Hypothalamus (tissue), 51 donors: ENCODE measurements at places on chromosomes 5 and 9.

GRCh38 chr5:122759241-122760070, 15.4 kb upstream of the SNX2 start:
- DNase-seq = no peak

GRCh38 chr5:173823274-173823644, 64.9 kb upstream of the CPEB4 start:
- no peak for DNase-seq

GRCh38 chr5:96963267-96963666, 27.4 kb downstream of the LNPEP start:
- no peak for DNase-seq

- no peak for DNase-seq
Measured at GRCh38 chr9:98178874-98179850, 13.3 kb downstream of the CORO2A start.

GRCh38 chr9:103734471-103734870, 359.6 kb upstream of the SMC2 start:
- DNase-seq = no peak

- DNase-seq = no peak
Measured at GRCh38 chr9:123604861-123605260, 248.9 kb downstream of the CRB2 start.

DNA sequence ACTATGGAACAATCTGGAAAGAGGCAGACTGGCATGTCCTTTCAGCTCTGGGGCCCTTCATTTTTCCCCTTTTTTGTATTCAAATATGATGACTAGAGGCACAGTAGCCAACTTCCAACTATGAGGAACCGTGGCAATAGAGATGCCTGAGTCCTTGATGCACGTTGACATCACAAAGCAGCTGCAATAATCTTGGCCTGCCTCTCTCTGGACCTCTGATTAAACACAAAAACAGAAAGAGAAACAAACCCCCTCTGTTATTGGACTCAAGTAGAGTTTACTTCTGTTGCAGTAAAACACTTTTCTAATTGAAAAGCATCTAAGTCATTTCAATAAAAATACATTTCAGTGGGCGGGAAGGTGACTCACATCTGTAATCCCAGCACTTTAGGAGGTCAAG, 122.2 kb upstream of the GRAMD2B start:
- DNase-seq = no peak

GRCh38 chr5:180970875-180971274, 17.8 kb upstream of the BTNL3 start:
- DNase-seq = no peak

- DNase-seq = no peak
Measured at GRCh38 chr5:115796656-115797055, 19.8 kb downstream of the CDO1 start.

DNA sequence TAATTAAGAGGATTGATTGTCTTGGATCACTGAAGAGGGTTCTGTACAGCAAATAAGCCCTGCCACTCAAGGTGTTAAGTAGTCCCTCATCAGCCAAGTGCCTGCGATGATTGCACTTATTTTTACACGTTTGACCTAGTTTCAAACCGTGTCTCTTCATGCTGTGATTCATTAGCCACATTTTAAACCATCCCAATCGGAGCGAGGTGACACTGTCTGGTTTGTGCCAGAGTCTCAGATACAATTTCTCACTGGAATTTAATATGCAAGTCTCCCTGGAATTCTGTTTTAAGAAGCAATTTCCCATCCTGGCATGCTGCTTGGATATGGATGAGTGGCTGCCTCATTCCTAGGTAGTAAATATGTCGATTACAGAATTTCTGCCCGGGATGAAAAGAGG, 1.6 kb downstream of the INSYN2B start:
- DNase-seq = no peak

GRCh38 chr9:13575558-13575957, 296.1 kb upstream of the MPDZ start:
- DNase-seq = no peak

GRCh38 chr5:103435136-103435889, 127.3 kb downstream of the NUDT12 start:
- no peak for DNase-seq

DNA sequence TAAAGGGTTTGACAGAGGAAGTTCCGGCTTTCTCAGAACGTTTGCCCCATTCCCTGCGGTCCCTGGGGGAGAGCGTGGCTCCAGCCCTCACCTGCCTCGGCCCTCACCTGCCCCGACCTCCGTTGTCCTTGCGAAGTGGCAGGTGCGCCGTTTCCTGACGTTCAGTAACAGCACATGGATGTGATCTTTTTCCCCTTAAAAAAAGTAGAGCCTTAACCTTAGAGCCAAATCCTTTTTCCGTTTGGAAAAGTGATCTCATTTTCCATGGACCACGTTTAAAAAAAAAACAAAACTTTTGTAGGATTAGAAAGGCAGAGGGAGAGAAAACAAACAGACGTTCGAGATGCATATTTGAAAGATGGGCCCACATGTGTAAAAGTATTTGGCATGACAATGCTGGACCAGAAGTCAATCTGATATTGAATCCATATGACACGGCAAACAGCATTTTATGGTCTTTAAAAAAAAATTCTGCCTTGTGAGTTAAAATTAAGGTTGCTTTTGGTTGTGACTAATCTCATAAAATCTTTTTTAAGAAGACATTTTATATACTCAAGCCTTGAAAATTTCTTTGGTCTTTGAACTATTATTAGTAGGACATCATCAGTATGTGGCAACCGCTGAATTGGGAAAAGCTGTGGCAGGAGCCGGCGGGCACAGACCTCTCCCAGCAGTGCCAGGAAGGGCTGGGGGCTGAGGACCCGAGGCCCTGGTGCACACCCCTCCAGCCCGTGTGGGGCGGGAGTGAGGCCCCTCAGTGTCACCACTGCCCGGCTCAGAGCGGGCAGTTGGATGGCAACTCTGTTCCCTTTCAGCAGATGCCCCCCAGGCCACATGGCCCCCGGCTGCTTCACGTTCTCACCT, 42.5 kb upstream of the EXOC3 start:
- no peak for DNase-seq

DNA sequence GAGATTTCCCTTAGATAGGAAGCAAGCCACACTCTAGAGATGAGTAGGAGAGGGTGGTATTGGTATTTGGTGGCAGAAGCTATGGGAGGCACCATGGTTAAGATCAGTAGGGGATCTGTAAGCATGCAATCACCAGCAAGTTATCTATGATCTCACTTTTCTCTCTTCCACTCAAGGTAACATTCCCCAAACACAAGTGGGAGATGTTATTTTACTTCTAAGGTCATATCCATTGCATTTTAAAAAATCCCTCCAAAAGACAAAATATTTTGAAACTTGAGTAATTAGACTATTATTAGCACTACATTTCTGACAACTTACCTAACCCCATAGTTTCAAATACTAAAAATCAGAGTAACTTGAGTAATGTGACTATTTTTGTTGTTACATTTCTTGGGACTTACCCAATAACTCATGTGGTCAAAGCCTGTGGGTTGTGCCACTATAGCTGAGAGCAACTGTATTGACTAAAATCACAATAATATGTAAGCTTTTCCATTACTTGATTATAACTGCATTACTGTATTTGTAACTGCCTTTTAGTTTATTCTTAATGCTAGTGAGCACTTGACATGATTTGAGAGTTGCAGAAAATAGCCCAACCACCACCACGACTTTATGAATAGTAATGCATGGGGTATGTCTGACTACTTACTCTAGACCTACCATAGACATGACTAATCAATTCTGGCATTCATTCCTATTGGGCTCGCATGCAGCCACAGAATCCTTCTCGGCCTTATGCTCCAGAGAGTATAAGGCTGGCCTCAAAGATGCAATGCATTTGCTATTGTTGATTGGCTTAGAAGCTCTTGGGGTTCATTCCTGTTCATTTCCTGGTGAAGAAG, 264.7 kb downstream of the TRIM32 start:
- DNase-seq = no peak

DNA sequence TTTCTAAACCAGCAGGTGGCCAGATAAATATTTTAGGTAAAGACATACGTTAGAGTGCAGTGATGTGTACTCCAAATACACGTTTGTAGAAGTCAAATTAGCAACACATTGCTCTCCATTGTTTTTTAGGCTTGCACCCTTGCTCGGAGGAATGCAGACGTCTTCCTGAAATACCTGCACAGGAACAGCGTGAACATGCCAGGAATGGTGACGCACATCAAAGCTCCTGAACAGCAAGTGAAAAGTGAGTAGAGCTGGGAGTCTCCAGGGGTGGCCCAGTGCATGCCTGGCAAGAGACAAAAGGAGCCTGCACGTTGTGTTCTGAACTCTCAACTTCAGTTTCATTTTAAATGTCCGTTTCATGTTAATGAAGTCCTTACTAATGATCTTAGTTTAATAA, 207.5 kb upstream of the OTULINL start:
- DNase-seq = no peak

DNA sequence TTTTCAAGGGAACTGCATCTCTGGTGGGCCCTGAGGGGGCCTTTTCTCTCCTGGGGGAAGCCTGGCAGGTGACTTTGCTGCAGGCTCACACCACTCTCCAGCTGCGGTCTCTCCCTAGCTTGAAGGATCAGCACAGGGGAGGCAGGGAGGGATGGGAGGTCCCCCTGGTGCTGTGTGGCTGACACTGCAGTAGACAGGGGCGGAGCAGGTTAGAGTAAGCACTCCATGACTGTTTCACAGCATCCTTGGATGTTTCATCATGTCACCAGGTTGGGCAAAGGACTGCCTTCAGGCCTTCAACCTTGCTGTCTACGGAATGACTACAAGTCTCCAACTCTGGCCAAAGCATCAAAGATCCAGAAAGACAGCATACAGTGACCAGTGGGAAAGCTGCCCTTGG, 470.7 kb downstream of the CDK5RAP2 start:
- no peak for DNase-seq

DNA sequence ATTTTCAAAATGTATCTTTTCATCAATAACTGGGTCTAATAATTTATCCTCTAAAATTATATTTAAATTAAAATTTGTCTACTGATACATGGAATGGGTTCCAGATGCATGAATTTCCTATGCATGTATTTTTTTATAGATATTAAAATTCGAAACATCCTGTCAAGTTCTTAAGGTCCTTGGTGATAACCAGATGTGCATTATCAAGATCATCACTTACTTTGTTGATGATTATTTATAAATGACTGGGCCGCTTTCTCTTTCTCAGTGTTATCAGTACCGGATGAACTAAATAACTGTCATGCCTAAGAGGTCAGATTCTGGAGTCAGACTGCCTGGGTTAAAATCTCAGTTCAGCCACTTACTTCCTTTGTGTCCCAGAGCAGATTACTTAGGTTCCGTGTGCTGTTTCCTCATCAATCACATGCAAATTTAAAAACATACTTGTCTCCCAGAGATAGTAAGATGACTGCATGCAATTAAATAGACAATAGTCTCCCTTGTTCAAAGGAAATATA, 124.3 kb downstream of the TEX10 start:
- no peak for DNase-seq

GRCh38 chr9:121858788-121859187, 207.4 kb downstream of the DAB2IP start:
- DNase-seq = no peak

GRCh38 chr5:55578771-55579170, 44.0 kb upstream of the PLPP1 start:
- no peak for DNase-seq

DNA sequence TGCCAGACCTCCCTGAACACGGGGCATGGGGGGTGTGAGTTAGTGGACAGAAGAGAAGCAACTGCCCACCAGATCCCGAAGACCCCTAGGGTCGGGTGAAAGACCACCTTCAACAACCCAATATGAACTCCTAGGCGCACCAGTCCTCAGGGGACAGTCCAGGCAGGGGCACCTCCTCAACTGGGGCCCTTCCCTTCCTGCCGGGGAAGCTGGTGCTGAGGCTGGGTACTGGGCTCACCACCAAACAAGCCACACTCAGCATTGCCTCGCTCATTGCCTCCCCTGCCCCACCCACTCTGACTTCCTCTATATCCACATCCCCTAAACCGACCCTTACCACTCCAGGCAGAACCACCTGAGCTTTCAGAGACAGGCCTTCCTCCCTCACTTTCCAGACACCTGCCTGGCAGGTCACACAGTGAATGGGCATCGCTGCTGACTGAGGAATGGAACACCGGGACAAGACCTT, 42.5 kb downstream of the SEMA4D start:
- DNase-seq = no peak

DNA sequence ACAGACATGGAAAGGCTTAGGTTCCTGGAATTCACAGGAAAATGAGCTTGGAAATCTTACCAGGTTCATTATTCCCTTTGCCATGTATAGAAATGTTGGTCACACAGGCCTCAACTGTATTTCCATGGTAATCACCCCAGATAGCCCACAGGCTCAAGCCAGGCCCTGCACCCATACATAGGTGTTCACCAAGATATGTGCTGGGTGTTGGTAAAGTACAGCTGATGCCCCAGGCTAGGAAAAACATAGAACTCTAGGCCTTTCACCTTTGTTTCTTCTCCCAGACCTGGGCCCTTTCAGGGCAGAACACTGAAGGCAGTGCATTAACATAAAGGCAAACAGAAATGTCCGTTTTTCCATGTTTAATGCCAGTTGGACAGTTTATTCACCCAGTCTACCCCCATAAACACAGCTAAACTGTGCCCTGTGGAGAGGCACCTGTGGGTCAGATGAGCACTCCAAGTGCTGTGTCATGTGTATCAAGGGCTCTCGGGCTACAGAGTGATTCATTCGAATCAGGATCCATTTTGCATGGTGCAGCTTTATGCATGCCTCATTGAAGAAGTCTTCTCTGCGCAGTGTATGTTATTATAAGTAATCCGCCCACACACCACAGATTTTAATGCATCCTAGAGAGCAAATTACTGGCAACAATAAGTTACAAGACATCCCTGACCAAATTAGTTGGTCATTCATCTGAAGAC, 93.4 kb upstream of the SLC30A5 start:
- DNase-seq = no peak
